ENCODE measurements at places on chromosomes 5 and 9.
A peak's percentile ranks its signal among the peaks of the same experiment; 100 is the strongest.

DNA sequence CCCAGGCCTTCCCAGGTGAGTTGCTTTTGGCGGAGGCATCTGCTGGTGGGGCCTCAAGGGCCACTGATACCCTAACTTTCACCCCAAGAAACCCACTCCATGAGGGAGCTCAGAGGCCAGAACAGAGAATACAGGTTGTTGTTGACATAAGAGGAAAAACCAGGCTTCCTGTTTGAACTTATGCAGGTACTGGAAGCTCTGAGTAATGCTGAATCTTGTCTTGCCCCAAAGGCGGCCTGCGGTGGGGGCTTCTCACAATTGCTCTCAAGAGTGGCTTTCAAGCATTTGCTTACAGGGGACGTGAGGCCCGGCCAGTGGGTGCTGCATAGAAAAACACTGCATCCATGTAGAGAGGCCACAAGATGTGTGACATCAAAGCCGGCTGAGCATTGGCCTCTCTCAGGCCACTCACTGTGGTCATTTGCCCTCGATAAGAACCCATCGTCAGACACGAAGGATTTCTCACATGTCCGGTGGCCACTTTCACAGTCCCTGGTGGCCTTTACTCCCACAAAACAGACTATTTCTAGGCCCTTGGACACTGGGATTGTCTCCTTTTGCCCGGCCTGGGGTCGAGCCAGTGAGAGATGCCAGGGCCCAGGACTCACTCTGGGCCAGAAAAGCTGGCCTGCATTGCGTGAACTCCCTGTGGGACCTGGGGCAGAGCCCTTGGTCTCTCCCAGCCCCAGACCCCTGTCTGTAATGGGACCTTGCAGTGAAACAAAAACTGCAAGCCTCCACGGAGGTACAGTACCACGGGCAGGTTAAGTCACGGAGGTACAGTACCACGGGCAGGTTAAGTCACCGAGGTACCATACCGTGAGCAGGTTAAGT lies 34.5 kb upstream of the TCF7 start:
- peak; percentile 16 for DNase-seq

DNA sequence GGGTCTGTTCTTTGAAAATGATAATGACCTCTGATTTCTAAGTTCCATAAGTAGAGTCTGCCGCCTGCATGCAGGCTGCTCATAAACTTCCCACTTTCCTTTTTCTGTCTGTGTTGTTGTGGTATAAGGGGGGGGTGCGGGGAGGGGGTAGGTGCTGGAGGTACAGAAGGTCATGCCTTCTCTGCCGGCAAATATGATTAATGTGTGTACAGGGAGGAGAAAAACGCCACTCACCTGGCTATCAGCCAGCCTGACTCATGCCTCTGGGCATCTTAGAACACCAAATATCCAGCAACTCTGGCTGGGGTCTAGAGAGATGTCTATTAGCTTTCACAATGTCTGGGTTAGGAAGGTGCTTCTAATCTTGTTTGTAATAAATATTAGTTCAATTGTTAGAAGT lies 128.3 kb downstream of the EFNA5 start:
- DNase-seq, result peak; percentile 94

GRCh38 chr5:125197321-125197720 lies 450.9 kb upstream of the ZNF608 start:
- DNase-seq, result no peak

- no peak for DNase-seq
Measured at GRCh38 chr9:113609562-113610318, 146.2 kb downstream of the RGS3 start.

Measured in DMS53 (cell line).